ENCODE measurements at places on chromosomes 16 and 17.

DNA sequence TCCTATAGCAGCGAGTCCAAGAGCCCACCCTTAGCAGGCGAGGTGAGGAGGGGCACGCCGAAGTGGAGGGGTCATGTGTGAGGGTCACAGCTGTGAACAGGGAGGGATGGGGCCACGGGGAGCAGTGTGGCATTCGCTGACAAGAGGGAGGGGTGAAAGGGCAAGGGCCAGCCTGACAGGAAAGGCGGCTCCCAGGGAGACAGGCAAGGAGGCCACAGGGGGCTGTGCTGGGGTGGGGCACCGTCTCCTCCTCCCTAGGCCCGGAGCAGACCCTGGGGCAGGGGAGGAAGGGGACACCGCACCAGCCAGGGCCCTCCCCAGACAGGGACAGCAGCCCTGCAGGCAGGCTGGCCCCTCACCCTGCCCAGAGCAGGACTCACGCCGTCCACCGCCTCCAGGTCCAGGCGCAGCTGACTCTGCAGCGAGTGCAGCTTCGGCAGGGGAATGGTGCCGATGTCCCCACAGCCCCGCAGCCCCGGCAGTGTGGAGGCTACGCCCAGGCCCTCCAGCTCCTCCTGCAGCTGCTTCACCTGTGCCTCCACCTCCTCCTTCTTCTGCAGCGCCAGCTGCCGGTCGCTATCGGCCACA is 15.1 kb downstream of the GNPTG start:
- DNase-seq = no peak

GRCh38 chr17:64747938-64748540 is 85.9 kb upstream of the SMURF2 start:
- DNase-seq = peak; percentile 21

DNA sequence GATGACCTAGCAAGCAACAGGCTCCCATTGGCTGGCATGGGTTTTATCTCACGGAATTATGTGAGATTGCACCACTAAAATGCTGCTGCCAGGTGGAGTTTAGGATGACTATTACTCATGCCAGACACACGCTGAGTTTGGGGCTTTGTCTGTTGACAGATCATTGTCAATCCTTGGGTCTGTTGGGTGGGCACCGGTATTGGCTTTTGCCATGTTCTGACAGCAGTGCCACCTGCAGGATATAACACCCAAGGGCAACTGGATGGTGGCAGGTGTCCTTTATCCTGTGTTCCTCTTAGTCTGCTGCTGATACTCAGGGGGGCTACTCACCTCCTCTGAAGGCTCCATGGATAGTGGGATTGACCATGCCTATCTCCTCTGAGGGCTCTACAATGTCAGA is 221.6 kb upstream of the DYNLRB2 start:
- DNase-seq = no peak

- DNase-seq = no peak
Measured at GRCh38 chr17:63694950-63695773, 4.8 kb downstream of the LIMD2 start.

GRCh38 chr16:85082173-85083050 is 29.9 kb downstream of the CIBAR2 start:
- DNase-seq = no peak

DNA sequence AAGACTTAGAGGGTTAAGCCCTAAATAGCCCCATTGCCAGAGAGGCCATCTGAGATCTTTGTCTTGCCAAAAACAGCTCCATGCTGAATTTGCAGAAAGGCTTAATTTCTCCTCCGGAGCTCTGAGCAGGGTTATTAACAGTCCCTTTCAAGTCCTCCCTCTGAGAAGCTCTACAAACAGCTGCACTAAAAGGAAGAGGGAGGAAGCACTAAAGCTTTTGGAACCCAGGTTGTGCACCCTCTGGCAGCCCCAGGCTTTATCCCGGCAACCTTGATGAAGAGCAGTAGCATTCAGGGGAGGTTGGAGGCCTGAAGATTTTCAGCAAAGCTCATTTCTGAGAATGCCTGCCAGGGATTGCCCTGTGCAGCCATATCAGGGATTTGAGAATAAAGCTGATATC is 554.7 kb downstream of the RBFOX1 start:
- no peak for DNase-seq

- DNase-seq = peak; percentile 71
Measured at GRCh38 chr17:10099051-10099571, 99.3 kb downstream of the GAS7 start.

DNA sequence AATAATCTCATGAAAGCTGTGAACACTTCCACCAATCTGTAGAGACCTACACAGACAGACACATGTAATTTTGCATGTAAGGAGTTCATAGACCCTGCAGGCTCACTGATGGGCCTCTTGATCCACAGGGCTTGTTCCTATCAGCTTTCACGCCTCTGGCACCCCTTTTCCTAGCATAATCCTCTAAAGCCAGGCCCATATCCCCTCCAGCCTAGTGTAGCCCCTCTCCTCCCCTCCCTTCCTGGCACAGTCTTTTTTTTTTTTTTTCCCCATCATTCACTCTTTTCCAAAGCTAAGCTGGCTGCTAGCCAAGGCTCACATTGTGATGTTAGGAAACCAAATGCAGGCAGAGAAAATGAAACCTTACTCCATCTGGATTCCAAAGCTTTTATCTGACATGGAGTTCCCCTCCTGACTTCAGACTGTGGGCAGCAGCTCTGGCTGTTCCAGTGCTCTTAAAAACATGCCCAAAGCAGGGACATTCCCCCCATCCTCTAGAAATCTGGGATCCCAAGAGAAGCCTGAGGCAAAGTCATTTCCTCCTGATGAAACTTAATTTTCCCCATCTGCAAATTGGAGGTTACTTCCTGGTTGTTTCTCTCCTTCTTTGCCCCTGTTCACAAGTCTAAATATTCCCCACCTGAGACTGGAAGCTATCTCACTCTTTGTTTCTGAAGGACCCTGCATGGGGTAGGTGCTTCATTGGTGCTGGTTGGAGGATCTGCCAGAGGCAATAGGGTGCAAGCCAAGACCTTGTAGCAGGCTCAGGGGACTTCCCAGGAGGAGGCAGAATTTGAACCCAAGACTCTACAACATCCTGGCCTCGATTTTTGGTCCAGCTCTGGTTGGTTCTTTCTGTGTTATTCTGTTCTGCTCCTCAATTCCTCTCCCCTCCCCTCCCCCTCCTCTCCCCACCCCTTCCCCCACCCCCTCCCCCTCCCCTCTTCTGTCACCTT is 9.9 kb upstream of the CCL5 start:
- peak; percentile 9 for DNase-seq

GRCh38 chr16:9344508-9344907 is 253.1 kb downstream of the HAPSTR1 start:
- DNase-seq = no peak

- DNase-seq = no peak
Measured at GRCh38 chr16:81823111-81823510, 44.0 kb downstream of the PLCG2 start.

GRCh38 chr17:71667661-71668060 is 453.2 kb upstream of the SOX9 start:
- DNase-seq = no peak

GRCh38 chr16:8262299-8262698 is 328.0 kb downstream of the TMEM114 start:
- no peak for DNase-seq

- no peak for DNase-seq
Measured at GRCh38 chr16:85685251-85685650, 3.5 kb downstream of the GINS2 start.

DNA sequence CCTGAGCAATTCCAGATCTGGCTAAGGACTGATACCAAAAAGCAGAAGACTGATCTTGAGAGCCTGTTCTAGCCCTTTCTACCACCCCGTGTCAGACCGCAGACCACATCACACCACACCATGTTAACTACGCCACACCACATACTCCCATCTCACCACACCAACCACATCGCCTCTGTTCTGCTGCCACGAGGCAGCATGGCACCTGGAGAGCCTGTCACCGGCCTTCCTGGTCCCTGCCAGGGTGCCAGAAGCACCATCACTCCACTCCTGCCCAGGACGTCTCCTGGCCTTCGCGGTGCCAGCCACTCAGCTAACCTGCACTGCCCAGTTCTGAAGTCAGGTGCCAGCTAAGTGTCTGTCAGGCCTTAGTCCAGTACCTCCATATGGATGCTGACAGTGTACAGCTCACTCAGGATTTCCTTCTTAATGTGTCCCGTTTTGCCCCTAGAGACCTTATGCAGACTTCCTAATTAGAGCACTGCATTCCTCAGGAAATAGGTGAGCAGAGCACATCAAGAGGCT is 37.2 kb upstream of the BCAR1 start:
- DNase-seq = no peak

GRCh38 chr17:1491443-1492248 is 840 bp downstream of the MYO1C start:
- no peak for DNase-seq

DNA sequence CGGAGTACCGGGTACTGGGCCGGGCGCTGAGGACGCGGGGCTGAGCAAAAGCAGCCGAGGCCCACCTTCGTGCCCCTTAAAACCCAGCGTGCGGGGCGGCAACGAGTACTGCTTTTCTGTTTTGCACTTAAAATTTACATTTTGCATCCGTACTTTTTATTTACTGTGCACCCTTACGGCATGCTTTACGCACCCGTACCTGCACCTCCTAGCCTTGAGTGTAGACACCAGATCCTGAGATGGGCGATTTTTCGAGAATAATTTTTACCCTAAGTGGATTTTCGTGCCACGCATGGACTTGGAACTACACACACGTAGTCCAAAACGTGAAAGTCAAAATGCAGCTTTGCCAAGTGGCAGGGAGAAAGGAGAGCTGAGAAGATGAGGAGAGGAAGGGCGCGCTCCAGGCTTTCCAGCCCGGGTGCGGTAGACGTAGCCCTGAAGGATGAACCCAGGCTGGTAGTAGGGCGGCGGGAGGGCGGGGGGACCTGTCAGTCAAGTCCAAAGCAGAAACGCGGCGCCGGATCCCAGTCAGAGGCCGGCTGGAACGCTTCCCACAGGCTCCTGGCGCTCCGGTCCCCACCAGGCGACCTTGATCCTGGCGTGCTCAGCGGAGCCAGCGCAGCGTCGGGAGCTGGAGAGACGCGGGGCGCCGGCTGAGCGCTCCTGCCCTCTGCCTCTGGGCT is 1.2 kb upstream of the CBLN1 start:
- no peak for DNase-seq

DNA sequence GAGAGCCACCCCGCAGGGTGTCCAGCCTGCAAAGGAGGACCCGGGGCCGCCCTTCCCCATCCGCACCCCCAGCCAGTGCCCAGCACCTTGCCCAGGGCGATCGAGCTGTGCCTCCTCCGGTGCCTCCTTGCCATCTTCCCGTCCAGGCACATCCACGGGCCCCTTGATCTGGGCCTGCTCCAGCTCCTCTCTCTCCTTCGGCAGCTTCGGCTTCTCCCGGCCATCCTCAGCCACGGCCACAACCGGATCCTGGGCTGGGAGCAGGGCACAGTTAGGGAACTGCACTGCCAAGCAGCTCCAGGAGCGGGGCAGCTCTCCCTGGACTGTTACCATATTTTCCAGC is 13.8 kb downstream of the NDUFAF8 start:
- no peak for DNase-seq

GRCh38 chr17:50916708-50917417 is 50.7 kb upstream of the TOB1 start:
- DNase-seq = no peak

GRCh38 chr16:77868478-77868877 is 80.1 kb downstream of the VAT1L start:
- no peak for DNase-seq

DNA sequence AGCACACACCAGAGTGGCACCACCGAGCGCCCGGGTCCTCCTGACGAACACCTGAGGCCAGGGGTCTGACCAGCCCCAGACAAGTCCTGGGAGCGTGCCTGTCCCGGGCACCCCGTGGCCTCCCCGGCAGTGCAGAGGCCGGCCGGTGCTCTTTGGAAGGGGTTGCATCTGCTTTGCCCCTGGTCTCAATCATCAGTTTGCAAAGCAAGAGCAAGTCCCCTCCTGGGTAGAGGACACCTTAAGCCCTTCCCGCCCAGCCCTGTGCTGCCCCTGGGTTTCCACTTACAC is 11.6 kb upstream of the CAPN15 start:
- DNase-seq = no peak

GRCh38 chr17:1260086-1260769 is 10.0 kb upstream of the BHLHA9 start:
- no peak for DNase-seq

DNA sequence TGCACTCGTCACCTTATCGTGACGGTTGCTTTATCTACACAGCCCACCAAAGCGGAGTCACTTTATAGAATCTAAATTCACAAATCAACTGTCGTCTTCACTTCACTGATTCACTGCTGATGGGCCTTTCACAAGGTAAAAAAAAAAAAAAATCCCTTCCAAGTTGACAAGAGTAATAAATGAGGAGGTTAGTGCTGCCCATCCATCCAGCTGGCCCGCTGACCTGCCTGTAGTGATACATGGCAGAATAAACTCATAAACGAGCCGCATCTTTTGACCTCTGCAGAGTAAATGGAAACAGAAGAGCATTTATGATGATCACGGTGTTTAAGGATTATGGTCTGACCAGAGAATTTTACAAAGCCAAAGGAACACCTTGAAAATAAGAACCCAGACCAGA is 227.3 kb upstream of the IRX5 start:
- no peak for DNase-seq

DNA sequence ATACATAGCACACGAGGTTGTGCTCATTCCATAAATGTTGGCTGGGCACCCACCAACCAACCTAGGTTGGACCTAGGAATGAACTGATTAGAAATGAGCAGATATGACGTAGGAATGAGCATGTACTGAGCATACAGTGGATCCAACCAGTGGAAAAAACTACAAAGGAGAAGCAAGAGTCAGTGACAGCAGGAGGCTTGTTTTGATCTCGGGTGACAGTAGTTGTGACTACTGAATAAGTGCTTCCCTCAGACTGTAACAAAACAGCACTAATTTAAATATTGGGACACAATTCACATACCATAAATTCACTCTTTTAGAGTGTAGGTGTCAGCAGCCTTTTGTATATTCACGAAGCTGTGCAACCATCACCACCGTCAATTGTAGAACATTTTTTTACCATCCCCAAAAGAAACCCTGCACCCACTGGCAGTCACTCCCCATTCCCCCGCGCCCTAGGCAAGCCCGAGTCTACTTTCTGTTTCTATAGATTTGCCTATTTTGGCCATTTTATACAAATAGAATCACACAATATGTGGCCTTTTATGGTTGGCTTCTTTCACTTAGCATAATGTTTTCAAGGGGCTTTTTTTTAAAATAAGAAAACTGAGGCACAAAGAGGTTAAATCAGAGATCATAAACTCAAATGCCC is 7.0 kb downstream of the VAC14 start:
- DNase-seq = no peak

GRCh38 chr16:81445143-81445961 is 744 bp downstream of the CMIP start:
- DNase-seq = no peak

DNA sequence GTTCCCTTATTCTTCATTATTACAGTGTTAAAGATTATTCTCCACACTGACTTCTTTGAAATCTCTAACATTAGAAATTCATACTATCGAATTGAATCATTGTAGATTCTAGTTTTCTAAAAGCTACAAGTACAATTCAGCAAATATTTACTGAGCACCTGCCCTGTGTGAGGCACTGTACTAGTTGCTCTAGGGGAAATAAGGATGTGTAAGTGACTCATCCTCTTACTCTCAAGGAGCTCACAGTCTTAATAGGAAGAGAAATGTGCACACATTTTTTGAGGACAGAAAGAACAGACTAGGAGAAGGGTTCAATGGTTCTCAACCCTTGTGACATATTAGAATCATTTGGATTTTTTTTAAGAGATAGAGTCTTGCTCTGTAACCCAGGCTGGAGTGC is 7.7 kb upstream of the SLFN12L start:
- DNase-seq = no peak

Data from BJ (cell line).